ENCODE measurements at places on chromosomes 5 and 9.

- no peak for DNase-seq
Observed at GRCh38 chr9:15135164-15135792, 171.7 kb downstream of the TTC39B start.

- no peak for DNase-seq
Observed at GRCh38 chr5:148374690-148375360, 8.9 kb upstream of the FBXO38 start.

- DNase-seq, result no peak
Observed at GRCh38 chr5:180155365-180155926, 53.6 kb downstream of the RASGEF1C start.

- no peak for DNase-seq
Observed at GRCh38 chr9:129811967-129812363, 9.0 kb downstream of the TOR1B start.

All from stimulated activated CD8-positive, alpha-beta memory T cell treated with anti-CD3 and anti-CD28 coated beads, Interleukin-7, amount 100 ng/mL, for 4 hours (primary cell).